ENCODE measurements at places on chromosomes 7 and 10.
A peak's percentile ranks its signal among the peaks of the same experiment; 100 is the strongest.

GRCh38 chr7:30660331-30661255 lies 21.7 kb downstream of the CRHR2 start:
- peak; percentile 91 for DNase-seq

GRCh38 chr10:19577807-19578206 lies 238.4 kb upstream of the PLXDC2 start:
- DNase-seq = no peak

- DNase-seq = no peak
These were observed 15.8 kb downstream of the PAX2 start for GRCh38 chr10:100761191-100761590.

DNA sequence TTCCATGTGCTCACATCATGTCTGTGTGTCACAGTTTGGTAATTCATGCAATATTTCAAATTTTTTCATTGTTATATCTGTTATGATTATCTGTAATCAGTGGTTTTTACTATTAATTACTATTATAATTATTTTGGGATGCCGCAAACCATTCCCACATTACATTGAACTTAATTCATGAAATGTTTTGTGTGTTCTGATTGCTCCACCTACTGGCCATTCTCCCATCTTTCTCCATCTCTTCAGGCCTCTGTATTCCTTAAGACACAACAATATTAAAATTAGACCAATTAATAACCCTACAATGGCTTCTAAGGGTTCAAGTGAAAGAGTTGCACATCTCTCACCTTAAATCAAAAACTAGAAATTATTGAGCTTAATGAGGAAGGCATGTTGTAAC lies 398.5 kb downstream of the PCDH15 start:
- no peak for DNase-seq

- DNase-seq = no peak
These were observed 193.9 kb downstream of the FAM107B start for GRCh38 chr10:14580671-14581332.

GRCh38 chr7:38828026-38828425 lies 81.0 kb downstream of the VPS41 start:
- DNase-seq = no peak

- no peak for DNase-seq
These were observed 70.8 kb downstream of the CHN2 start for GRCh38 chr7:29265208-29265923.

GRCh38 chr10:106957823-106958588 lies 206.5 kb downstream of the SORCS1 start:
- no peak for DNase-seq

GRCh38 chr10:74949843-74950765 lies 123.7 kb downstream of the KAT6B start:
- no peak for DNase-seq

DNA sequence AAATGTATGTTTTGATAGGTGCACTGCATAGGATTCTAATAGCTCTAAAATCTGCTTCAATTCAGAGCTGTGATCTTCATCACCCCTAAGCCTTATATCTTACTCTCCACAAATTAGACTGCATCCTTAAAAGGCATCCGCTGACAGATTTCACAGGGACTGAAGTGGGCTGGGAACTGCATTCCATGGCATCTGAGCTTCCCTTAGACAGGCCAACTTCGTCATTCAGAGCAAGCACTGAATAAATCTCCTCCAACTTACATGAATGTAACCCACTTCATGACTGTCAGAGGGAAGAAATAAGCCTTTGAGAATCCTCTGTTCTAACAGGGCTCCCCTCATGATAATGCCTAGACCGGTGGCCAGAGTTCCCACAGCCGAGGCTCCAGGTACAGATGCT lies 71.3 kb downstream of the SFMBT2 start:
- DNase-seq = no peak

- no peak for DNase-seq
These were observed 982.8 kb upstream of the SORCS1 start for GRCh38 chr10:108147346-108147745.

DNA sequence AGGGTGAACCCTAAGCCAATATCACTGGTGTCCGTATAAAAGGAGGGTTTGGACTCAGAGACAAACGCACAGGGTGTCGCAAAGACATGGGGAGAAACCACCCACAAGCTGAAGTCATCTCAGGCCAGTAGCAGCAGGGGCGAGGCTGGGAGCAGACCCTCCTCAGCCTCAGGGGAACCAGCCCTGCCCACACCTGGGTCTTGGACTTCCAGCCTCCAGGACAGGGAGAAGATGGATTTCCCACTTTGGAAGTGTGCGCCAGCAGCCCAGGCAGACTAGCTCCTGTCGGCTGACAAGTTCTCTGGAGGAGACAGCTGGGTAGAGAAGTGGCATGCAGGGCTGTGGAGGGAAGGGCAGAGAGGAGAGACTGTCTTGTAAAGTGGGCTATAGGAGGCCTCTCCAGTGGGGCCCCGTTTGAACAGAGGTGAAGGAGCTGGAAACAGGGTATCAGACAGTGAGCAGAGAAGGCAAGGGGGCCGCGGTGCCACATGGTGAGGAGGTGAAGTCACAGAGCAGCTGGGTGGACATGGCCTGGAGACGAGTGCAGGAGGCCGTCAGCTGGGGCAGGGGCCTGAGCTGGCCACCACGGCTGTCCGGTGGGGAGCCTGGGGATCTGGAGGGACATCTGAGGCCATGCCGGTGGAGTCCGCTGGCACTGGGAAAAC lies 475.6 kb downstream of the PTPRN2 start:
- no peak for DNase-seq

- DNase-seq = no peak
These were observed 38.9 kb downstream of the TNS3 start for GRCh38 chr7:47543056-47543455.

DNA sequence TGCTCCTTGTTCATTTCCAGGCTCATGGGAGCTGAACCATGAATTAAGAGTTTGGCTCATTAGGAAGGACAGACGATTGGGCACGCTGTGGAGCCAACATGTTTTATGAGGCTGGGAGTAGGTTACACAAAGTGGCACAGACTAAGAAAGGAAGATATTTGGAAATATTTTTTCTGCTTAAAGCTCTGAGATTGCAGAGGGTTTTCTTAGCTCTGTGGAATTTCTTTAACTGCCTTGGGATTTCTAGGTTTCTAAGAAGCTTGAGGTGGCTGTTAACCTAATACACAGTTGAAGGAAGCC lies 344.6 kb downstream of the RNLS start:
- DNase-seq = no peak

Measured in NCI-H2081 (cell line).